Cerebellar cortex (tissue), 1 donor: ENCODE measurements at places on chromosomes 2 and 18.
A peak's percentile ranks its signal among the peaks of the same experiment; 100 is the strongest.

DNA sequence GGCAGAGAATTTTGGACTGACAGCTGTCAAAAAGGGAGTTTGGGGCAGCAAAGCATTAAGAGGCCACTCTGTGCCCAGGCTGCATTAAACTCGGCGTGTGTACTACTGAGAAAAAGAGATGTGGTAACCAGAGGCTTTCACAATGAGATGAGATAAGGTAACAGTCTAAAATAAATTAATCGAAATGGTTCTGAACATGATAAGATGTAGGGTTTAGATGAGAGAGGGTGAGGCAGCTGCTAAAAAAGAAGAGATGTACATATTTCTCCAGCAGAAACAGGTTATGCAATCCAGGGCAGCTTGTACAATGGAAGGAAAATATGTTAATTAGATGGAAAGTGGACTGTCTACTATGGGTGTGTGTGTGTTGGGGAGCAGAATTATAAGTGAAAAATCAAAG, 39.2 kb upstream of the ACTR3 start:
- no peak for DNase-seq

DNA sequence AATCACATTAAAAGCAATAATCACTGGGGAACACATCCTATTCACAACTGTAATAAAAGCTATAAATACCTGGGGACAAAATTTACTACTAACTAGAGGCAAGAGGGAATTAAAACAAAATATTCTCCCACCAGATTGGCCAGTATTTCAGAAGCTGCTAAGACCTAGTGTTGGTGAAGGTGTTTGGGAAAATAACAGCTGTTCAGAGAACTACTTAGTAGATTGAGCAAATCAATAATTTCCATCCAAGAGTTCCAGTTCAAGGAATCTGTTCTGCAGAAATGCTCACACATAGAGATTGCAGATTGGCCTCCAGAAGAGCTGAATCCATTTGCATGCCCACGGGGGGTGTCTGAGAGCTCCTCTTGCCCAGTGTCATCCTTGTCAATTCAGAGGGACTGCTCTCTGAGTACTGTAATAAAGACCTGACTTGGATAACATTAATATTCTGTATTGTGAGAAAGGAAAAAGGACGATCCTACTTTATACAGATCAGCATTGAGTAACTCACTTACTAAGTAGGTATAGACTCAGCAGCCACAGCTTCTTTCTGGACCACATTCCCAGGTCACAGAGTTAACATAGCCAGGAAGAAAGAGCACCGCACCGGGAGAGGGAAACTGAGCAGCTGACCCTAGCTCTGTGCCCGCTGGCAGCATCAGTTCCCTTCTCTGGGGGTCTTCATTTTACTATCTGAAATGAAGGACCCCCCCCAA, 5.6 kb downstream of the TUBB6 start:
- no peak for DNase-seq

DNA sequence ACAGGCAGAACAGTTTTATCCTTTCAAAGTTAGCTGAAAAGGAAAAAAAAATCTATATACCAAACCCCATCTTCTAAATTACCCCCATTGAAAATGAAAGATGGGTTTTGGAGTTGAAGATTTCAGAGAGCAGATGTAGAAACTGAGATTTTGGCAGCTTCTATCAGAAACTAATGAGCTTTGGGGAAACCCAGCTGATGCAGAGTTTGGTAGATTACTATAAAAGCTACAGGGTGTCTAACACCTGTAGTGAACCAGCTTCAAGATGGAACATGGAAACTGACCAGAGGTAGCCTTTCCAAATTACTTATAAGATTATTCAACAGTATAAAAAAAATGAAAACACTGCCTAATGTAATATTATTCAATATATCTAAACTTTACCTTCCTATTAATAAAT, 583.1 kb downstream of the XIRP2 start:
- no peak for DNase-seq

DNA sequence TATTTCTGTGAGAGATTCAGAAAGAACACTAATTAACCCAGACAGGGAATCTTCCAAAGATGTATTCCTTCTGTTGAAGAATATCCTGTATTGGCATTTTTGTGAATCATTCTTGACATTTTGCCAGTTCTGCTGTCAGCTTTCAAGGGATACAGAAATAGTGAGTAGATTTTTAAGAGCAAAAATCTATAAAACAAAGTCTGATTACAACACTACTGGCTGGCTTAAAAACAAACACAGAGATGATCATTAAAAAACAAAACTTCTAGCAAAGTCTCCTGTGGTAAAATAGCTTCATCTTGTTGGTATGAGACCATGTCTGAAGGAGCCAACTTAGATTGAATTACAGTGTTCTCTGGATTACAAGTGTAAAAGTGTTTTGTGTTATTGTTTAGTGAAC, 866.3 kb upstream of the KLHL29 start:
- no peak for DNase-seq

- DNase-seq = peak; percentile 8
Observed at GRCh38 chr2:117470311-117471095, 344.0 kb upstream of the DDX18 start.

GRCh38 chr18:48230467-48231113, 178.6 kb downstream of the ZBTB7C start:
- DNase-seq = peak; percentile 28

GRCh38 chr2:96427169-96427568, 78.0 kb downstream of the NEURL3 start:
- DNase-seq = no peak

DNA sequence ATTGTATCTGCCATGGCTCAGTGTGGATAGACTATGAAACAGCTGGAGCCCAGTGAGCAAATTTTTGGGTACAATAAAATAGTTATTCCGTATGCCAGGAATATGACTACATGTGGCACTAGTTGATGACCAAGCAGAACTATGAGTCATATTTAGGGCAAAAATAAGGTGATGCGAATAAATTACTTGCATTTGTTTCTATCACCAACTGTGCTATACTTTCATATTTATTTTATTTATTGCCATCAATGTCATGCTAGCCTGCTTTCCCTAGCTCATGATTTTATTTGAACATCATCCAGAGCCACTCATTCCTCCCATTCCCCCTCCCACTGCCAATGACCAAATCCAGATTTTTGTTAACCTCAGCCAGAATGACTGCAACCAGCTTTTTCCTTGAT, 13.3 kb upstream of the FAP start:
- no peak for DNase-seq

GRCh38 chr2:240921311-240921994, 15.3 kb downstream of the CROCC2 start:
- no peak for DNase-seq

DNA sequence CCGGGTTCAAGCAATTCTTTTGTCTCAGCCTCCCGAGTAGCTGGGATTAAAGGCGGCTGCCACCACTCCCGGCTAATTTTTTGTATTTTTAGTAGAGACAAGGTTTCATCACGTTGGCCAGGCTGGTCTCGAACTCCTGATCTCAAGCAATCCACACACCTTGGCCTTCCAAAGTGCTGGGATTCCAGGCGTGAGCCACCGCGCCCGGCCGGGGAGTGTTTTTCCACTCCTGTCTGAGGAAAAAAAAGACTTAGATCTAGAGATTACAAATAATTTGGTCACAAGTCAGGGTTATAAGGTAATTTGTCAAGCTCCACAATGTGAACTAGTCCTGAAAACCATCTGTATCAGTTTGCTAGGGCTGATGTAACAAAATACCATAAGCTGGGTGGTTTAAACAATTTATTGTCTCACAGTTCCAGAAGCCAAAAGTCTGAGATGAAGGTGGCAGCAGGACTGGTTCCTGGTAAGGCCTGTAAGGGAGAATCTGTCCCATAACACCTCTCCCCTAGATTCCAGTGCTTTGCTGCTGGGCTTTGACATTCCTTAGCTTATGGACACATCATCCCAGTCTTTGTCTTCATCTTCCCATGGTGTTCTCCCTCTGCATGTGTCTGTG, 40.7 kb upstream of the SP3 start:
- no peak for DNase-seq

GRCh38 chr2:47521666-47522285, 118.8 kb downstream of the MSH2 start:
- DNase-seq = no peak

- DNase-seq = peak; percentile 32
Observed at GRCh38 chr2:231399853-231400680, 4.6 kb downstream of the B3GNT7 start.

DNA sequence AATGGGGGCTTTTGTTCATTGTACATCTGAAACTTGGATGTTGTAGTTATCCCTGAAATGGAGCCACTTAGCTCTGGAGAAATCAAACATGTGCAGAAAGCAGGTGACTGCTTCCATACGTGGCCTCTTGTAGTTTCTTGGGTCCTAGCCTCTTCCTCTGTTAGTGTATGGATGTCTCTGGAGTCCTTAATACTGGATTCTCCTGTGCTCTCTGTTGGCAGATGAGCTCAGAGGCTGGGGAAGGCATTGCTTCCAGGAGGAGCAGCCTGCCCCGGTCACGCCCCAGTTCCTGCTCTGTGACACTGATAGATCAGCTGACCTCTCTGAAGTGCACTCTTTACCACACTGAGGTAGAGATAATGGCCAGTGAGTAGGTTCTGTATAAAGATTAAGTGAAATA, 176.2 kb downstream of the LDLRAD4 start:
- no peak for DNase-seq

DNA sequence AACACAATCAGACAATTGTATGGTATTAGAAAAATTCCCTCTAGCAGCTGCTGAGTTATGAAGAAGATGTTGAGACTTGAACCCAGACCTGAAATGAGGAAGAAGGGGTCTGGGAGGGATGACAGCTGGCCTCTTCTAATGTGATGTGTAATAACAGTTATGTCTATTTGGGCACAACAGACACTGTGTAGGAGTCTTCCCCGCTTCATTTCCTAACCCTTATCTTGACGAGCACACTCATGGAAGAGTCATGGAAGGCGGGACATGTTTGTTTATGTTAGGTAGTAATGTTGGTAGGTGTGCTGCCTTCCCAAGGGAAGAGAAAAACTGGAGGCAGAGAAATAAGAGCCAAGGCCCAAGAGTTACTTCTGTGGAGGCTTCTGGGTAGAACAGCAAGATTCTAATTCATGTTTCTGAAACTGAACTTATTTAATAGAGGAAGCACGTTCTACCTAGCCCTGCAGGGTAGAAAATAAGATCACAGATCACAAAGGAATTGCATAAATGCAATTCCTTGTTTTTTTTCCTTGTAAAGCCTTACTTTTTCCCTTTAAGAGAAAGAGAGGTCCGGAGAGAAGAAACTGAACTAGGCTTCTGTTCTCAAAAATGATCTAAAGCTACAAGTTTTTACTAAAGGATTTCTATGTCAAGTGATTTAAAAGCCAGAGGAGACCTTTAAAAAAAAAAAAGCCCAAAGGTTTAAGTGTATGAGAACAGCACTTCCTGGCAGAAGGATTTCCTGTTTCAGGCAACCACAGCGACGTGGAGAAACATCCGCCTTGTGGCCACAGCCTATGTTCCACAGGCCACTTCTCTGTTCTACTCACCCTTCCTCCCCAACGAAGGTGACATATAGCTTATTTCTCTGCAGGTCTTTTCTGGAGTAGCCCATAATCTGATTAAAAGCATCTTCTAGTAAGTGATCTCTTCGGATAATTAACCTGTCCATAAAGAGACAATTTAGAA, 68.5 kb upstream of the STK17B start:
- no peak for DNase-seq

DNA sequence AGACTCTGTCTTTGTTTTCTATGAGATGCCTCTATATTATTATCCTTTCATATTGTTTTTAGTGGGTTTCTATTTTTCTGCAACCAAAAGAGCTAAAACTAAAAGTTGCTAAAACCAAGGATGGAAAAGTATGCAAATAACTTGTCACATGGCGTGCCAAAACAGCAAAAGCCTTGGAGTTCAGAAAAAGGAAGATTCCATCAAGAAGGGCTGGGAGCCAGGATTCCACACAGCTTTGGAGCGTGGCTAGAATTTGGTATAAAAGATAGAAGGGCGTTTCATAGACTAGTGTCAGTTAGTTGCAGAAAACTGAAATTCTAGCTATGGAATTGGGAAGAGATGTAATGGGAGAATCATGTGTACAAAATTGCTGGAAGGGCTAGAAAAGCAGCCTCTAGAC, 4.1 kb downstream of the SCYGR1 start:
- DNase-seq = no peak

- DNase-seq = peak; percentile 79
Observed at GRCh38 chr18:8987241-8987640, 115.3 kb upstream of the NDUFV2 start.

DNA sequence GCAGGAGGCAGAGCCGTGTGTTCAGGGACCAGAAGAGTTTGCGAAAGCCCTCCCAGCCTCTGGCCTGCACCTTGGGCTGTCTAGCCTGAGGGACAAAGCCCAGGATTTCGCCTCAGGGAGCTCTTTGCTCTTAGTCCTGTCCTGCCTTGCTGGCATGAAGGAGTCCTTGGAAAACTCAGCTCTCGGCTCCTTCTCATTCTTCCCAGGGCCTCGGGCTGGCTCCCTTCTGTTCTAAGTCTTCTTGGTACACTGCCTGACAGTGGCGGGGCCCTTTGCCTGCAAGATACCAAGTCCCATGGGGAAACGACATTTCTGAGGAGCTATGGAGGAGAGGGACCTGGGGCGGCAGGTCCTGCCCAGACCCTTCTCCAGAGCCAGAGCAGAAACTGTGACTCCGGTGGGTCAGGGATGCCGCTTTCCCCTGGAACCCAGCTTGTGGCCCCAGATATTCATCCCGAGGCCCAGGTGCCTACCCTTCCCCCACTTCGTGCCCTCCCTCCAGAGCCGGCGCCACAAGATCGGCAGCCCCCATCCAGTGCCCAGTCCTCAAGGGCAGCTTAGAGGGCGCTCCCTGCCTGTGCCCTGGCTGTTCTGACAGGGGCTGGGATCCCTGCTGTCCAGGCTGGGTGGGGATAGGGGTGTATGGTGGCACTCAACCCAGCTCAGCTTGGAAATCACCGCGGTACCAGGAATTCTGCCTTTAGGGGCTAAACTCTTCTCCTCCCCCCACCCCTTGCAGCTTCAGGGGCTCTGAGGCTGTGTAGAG, 5.5 kb upstream of the CYP26B1 start:
- DNase-seq = no peak

DNA sequence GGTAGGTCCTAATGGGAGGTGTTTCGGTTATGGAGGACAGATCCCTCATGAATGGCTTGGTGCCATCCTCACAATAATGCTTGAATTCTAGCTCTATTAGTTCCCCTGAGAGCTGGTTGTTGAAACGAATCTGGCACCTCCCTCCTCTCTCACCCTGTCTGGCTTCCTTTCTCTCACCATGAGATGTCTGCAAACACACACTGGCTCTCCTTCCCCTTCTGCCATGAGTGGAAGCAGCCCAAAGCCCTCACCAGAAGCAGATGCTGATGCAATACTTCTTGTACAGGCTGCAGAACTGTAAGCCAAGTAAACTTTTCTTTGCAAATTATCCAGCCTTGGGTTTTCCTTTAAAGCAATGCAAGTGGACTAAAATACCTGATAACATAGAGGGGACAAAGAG, 86.6 kb downstream of the RND3 start:
- DNase-seq = no peak

GRCh38 chr2:29810956-29811355, 110.4 kb downstream of the ALK start:
- DNase-seq = no peak
